ENCODE measurements at places on chromosomes 1 and 21.

GRCh38 chr21:38712071-38712470, 93.7 kb upstream of the ETS2 start:
- DNase-seq, result peak; percentile 46

GRCh38 chr1:109883248-109883955, 27.2 kb upstream of the CSF1 start:
- DNase-seq, result no peak

DNA sequence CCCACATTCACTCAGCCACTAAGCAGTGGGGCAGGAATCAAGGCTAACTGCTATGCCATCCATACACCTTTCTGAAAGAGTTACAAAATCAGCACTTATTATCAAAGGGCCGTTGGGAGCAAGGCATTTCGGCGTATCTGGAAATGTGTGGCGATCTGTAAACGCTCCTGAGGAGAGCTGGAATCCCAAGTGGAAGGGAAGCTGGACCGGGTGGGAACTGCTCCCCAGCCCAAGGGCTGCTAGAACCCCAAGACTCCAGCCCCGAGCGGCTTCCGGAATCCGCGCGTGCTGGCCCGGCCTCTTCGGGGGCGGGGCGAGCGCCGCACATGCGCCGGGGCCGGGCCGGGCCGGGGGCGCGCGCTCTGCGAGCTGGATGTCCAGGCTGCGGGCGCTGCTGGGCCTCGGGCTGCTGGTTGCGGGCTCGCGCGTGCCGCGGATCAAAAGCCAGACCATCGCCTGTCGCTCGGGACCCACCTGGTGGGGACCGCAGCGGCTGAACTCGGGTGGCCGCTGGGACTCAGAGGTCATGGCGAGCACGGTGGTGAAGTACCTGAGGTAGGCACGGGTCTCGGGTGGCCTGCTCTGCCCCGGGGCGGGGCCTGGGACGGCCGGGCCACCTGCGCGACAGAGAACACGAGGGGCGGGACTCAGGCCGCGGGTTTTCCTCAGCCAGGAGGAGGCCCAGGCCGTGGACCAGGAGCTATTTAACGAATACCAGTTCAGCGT, at the start of gene NAXE:
Gene NAXE, plus strand, starts transcription at position 345 of the 726 bp plus-strand sequence. Its CDS starts 29 bp downstream, at position 374.
- DNase-seq, result peak; percentile 66

DNA sequence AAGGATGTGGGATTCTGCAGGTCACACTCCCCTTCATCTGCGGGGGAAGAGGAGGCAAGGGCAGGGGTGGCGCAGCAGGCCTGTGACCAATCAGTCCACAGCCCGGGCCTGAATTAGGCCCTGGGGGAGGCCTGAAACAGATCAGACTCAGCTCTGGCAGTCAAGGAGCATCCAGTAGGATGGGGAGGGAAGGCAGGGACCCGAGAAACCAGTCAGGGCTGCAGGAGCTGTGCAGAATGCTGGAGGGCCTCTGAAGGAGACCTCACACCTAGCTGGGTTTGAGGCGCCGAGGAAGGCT, 12.7 kb downstream of the TNNT2 start:
- no peak for DNase-seq

DNA sequence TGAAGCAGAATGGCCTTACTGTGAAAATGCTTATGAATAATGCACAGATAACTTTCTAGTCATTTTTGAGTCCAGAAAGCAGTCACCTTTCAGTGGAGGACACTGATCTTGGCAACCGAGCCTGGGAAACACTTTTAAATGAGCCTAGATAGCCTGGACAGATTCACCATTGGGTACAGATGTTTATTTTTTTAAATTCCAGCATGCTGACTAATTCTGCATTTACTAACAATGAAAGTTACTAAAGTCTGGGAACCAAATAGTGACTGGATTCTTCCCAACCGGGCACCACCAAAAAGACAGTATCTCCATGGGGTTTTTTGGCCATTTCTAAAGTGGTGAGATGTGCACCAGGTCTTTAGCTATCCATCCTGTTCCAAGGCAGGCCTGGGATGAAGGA, 3.3 kb upstream of the FMOD start:
- peak; percentile 13 for DNase-seq

GRCh38 chr1:232047473-232047872, 420.9 kb downstream of the DISC1 start:
- no peak for DNase-seq

- DNase-seq, result no peak
These were observed 8.1 kb upstream of the NTNG1 start for GRCh38 chr1:107132780-107133179.
